Neural crest cell (in vitro differentiated cells): ENCODE measurements at places on chromosomes 16 and 17.

DNA sequence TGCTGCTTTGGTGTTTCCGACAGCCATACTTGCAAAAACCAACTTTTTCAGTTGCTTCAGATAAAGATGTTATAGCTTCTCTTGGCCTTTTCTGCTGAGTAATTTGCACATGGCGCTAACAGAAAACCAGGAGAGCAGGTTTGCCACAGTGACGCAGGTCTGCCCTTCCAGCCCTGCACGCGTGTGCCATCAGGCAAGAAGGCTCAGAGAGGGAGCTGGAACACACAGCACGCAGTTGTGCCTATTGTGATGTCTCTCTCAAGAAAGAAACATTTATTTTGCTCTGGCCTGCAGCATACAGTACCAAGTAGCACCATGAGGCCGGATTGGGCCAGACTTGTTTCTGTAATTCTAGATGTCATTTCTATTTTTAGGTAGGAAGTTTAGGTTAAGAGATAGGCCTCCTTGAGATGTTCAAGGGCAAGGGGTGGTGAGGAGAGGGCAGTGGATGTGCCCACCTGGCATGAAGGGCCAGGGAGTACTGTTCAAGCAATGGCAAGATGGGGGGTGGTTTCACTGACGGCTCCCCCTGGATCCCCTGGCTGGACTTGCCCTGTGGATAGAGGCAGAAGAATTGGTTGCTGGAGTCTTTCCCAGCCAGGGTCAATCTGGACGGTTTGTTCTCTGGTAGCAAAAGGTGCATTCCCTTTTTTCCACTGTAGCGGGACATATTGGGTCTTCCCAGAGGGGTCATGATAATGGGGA lies 1.9 kb downstream of the CBX2 start:
- DNase-seq: no peak

GRCh38 chr17:77432034-77432661 lies 291.4 kb downstream of the SEC14L1 start:
- no peak for DNase-seq

DNA sequence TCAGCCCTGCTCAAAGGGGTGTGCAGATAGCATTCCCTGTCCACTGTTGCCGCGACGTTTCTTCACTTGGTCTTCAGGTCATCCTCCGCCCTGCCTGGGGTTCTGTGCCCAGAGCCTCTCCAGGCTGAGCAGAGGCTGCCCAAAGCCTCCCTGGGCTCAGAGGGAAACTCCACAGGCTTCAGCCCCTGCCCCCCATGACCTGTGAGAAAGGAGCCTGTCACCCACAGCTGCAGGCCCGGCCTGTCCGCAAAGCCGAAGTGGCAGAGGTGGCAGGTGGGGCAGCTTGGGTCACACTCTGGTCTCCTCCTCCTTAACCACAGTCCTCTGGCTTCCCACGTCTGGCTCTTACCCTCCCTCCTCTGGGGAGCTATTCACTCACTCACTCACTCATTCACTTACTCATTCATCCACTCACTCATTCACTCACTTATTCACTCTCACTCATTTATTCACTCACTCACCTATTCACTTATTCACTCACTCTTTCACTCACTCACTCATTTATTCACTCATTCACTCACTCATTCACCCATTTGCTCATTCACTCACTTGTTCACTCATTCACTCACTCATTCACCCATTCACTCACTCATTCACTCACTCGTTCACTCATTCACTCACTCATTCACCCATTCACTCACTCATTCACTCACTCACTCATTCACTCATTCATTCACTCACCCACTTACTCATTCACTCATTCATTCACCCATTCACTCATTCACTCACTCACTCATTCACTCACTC lies 7.1 kb upstream of the CPSF4L start:
- DNase-seq: no peak

GRCh38 chr17:7237266-7237760 lies 1.9 kb downstream of the PHF23 start:
- no peak for DNase-seq

DNA sequence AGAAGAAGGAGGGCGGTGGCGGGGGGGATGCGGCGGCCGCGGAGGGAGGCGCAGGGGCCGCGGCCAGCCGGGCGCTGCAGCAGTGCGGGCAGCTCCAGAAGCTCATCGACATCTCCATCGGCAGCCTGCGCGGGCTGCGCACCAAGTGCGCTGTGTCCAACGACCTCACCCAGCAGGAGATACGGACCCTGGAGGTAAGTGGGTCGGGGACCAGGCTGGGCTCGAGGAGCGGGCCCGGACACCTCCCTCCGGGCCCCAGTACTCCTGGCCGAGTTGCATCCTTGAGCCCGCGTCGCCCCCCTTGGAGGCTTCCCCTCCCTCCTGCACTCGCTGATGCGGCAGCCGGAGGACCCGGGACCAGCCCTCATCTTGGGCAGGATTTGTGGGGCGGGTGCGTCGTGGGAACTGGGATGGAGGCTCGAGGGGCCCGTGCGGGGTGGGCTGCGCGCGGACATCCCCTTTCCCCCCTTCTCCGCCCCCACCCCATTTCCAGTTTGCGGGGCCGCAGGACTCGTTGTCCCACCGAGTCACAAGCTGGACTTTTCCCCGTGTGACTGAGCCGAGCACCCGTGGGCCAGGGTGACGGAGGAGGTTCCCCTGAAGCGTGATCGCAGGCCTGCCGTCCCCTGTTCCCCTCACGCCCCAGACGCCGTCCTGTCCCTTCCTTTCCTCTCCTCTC lies 572 bp downstream of the KSR1 start:
- DNase-seq: peak; percentile 12

DNA sequence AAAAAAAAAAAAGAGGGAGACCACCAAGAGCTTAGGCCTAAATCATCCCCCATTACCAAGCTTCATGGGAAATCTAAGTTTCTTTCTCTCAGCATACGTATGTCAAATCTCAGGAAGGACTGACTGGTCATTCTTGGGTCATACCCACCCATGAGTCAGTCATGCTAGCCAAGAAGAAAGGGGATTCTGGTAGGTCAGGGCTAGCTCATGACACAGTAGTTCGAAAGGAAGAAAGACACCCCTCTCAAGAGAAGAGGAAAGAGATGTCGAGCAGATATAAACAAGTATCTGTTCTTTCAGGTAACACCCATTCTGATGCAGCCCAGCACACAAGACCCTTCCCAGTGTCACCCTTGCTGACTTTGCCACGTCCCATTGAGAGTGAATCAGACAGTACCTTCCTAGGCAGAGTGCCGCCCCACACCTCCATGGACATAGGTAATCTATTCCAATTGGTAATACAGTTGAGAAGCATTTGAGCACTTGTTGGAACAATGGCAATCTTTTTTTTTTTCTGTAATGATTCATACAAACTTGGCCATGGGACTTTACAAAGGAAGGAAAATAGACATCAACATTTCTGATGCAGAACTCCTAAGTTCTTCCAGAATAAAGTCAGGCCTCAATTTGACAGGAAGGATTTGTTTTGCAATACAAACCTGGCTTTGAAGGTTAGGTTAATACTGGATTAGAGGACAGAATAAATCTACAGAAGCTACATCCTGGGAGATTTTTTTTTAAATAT lies 38.2 kb downstream of the COPRS start:
- DNase-seq: no peak

DNA sequence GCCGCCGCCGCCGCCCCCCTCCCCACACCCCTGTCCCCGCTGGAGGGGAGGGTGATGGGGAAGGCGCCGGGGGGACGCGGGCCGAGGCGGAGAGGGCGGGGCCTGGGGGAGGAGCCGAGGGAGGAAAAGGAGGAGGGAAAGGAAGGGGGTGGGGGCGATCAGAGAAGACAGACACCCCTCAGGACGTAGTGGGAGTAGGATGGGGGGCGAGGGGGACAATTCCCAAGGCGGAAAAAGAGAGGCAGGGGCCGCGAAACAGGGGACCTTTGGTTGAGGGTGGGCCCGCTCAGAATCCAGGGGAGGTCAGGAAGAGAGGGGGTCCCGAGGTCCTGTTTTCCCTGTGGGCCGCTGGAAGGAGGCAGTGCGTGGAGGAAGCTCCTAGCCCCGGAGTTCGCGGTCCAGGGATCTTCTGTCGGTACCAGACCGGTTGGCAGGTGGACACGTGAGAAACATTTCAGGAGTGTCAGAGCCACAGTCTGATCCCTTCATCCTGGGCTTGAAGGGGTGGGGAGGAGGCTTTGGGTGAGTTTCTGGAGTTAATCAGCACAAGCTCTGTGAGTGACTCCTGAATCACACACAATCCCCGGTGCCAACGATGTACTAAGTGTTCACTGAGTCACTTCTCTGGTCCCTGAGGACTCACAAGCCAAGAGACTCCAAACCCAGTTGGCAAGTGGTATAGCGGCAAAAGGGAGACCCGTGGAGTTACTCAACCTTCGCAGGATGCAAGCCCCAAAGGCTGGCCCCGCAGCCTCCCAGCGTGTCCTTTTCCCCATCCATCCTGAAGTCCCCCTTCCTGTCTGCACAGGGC lies at the start of gene XYLT1:
Gene XYLT1 (minus strand): TSS at position 53 of the 811 bp plus-strand sequence. CDS start 164 bp downstream, outside the sequence.
- DNase-seq: peak; percentile 51

GRCh38 chr17:46135126-46135812 lies 58.0 kb downstream of the KANSL1 start:
- DNase-seq: no peak

DNA sequence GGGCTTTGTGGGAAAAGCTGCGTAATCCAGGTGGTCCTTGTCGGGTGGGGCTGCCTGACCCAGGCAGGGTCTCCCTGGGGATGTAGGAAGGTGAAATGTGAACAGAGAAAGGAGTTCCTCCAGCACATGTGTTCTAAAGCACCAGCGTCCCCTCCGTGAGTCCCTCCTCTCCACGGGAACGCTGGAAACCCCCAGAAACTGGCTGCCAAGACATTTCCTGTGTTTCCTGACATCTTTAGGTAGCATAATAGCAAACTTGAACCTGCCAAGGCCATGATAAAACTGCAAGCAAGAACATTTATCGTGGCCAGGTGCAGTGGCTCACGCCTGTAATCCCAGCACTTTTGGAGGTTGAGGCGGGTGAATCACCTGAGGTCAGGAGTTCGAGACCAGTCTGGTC lies 12.6 kb upstream of the PYDC1 start:
- no peak for DNase-seq

DNA sequence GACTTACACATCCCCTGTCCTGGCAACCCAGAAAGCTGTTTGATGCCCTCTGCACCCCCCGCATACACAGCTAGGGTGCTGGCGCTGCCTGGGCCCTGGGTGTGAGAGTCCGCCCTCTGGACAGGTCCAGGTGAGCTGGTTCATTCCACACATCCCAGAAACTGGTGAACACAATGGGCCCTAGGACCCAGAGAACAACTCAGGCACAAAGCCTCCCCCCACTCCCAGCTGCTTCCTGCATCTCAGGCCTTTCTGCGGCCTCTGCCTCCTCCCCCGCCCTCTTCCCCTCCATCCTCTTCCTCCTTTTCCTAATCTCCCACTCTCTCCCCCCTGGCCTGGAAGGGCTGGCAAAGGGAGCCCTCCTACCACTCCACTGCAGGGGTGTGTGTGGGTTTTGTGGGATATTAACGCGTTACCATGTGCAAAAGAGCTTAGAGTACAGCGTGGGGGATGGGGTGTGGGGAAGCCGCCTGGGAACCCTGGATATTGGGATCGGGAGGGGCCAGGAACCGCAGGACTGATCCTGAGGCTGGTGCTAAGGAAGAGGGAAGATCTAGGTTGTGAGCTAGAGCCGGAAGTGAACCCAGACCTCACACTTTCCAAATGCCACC lies 1.6 kb upstream of the PPP1R9B start:
- peak; percentile 68 for DNase-seq

GRCh38 chr17:75816693-75817092 lies 27.5 kb downstream of the UNC13D start:
- no peak for DNase-seq

GRCh38 chr16:7910116-7910515 lies 577.5 kb downstream of the RBFOX1 start:
- no peak for DNase-seq

GRCh38 chr17:30519707-30520106 lies 42.5 kb downstream of the GOSR1 start:
- no peak for DNase-seq
